Esophagus squamous epithelium (tissue), 5 donors: ENCODE measurements at places on chromosomes 11 and 22. TPM values are rescaled to one million over a fixed set of nuclear protein-coding genes. Genes with fewer than 3 reads are reported as not detected.

- H3K27ac ChIP-seq: no peak overlapping the region
- peak overlapping the region; percentile 43 for H3K4me3 ChIP-seq
- H3K4me1 ChIP-seq: peaks cover 33% of the 10 kb centered on the region
- no peaks in the 10 kb centered on the region for H3K36me3 ChIP-seq
Measured at GRCh38 chr11:119854521-119854920, 125.5 kb upstream of the NECTIN1 start.

The CALCA gene
- not detected for total RNA-seq

DNA sequence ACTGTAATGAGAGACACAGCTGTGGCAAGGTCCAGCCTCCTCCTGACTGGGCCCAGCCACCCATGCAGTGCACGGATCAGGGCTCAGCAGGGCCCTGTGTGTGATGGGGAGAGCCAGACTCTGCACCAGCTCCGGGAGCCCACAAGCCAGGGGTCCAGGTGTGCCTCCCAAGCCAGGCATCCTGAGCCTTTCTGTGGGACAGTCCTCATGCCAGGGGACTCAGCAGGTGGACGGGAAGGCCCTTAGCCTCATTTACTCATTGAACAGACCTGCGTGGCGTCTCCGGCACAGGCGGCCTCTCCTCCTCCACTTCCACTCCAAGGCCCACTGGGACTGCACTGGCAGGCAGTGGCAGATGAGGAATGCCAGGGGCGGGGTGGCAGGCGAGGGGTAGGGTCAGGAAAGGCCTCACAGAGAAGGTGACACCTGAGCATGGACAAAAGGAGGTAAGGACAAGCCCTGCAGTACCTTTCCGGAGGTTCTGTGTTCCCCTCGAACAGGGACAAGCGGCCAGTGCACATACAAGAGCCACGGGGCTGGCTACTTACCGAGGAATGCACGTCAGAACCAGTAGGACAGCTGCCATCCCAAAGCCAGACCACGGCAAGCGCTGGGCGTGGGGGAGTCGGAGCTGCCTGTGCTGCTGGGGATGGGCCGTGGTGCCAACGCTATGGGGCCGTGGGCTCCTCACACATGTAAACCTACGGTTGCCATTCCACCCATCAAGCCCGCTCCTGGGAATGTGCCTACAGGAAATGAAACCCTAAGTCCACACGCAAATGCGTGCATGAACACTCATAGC is 52.7 kb downstream of the IGF2 start:
- no peak overlapping the region for H3K4me3 ChIP-seq
- H3K27ac ChIP-seq: no peak overlapping the region
- no peak for DNase-seq
- no peaks in the 10 kb centered on the region for H3K4me1 ChIP-seq

The RAB38 gene
- total RNA-seq: 49.0 TPM

DNA sequence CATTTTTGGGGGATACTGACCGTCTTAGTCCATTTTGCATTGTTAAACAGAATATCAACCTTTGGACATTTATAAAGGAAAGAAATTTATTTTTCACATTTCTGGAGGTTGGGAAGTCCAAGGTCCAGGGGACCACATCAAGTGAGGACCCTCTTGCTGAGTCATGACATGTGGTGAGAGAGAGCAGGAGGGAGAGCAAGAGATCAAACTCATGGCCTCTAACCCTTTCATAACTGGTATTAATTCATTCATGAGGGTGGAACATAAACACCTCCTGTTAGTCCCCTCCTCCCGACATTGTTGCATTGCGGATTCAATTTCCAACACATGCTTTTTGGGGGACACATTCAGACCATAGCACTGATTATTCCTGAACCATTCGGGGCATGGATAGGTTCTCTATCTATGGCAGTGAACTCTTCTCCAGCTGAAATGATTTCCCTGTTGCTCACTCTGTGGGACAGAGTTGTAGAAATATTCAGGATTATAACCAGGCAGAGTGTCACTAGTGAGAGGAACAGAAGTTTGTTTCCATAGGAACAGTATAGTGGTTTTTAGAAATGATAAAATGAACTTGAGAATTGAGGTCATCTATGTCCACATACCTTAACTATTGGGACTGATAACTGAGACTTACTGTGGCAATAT is 88.2 kb upstream of the OR9Q1 start:
- no peak overlapping the region for H3K4me3 ChIP-seq
- no peak for DNase-seq
- H3K4me1 ChIP-seq: no peaks in the 10 kb centered on the region
- no peaks in the 10 kb centered on the region for H3K36me3 ChIP-seq

The OR8D1 gene
- not detected for total RNA-seq

DNA sequence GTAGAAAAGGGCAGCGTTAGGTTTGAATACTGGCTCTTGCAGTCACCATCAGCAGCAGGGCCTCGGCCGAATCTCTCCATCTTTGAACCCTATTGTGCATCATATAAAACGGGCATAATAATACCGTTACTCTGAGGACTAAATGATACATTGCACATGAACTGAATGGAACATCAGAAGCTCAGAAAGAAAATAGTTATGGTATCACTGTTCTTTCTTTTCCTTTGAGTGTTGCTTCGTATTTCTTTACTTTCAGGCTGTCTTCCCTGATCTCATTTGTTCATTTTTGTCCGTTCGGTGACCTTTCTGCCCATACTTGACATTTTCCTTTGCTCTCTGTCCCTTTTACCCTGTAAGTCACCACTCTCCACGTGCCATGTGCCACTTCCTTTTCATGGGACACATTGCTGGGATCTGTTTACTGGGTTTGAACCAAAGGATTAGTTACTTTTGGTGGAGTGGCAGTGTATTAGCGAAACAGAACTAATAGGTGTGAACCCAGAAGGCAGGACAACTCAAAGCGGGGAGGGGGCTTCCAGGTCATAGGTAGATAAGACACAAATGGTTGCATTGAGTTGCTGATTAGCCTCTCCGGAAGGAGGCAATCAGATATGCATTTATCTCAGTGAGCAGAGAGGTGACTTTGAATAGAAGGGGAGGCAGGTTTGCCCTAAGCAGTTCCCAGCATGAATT is 717 bp upstream of the ZNF202 start:
- no peaks in the 10 kb centered on the region for H3K27me3 ChIP-seq
- H3K27ac ChIP-seq: peak overlapping the region; percentile 89
- H3K36me3 ChIP-seq: no peaks in the 10 kb centered on the region
- H3K4me3 ChIP-seq: peak overlapping the region; percentile 93

GRCh38 chr22:38948181-38948940 is 9.0 kb upstream of the APOBEC3A start:
- H3K27me3 ChIP-seq: no peaks in the 10 kb centered on the region
- H3K4me3 ChIP-seq: no peak overlapping the region
- H3K27ac ChIP-seq: no peak overlapping the region
- no peaks in the 10 kb centered on the region for H3K36me3 ChIP-seq

- H3K27ac ChIP-seq: peak overlapping the region; percentile 90
- H3K27me3 ChIP-seq: no peaks in the 10 kb centered on the region
- peaks cover 47% of the 10 kb centered on the region for H3K4me1 ChIP-seq
- H3K4me3 ChIP-seq: peak overlapping the region; percentile 88
Measured at GRCh38 chr11:67301951-67302516, 1.3 kb upstream of the SSH3 start.

- H3K4me3 ChIP-seq: no peak overlapping the region
- H3K27me3 ChIP-seq: no peaks in the 10 kb centered on the region
- peaks cover 16% of the 10 kb centered on the region for H3K4me1 ChIP-seq
- no peaks in the 10 kb centered on the region for H3K36me3 ChIP-seq
Measured at GRCh38 chr11:62352355-62353336, 15.4 kb downstream of the ASRGL1 start.

GRCh38 chr11:117005758-117006157 is 92.5 kb downstream of the SIK3 start:
- H3K4me1 ChIP-seq: peaks cover 3% of the 10 kb centered on the region
- no peak overlapping the region for H3K4me3 ChIP-seq
- no peak for DNase-seq
- no peaks in the 10 kb centered on the region for H3K36me3 ChIP-seq
- H3K27me3 ChIP-seq: no peaks in the 10 kb centered on the region

DNA sequence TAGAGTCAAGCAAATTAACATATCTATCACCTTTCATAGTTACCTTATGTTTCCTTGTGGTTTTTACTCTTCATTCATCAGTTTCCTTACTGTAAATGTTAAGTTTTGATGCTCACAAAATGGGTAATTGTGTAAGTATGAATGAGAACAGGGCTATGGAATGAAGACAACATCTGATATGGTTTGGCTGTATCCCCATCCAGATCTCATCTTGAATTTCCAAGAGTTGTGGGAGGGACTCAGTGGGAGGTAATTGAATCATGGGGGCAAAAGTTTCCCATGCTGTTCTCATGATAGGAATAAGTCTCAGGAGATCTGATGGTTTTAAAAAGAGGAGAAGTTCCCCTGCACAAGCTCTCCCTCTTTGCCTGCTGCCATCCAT is 107.6 kb downstream of the CCDC34 start:
- DNase-seq: no peak
- no peaks in the 10 kb centered on the region for H3K36me3 ChIP-seq
- no peak overlapping the region for H3K27ac ChIP-seq
- no peaks in the 10 kb centered on the region for H3K4me1 ChIP-seq
- H3K4me3 ChIP-seq: no peak overlapping the region
- no peaks in the 10 kb centered on the region for H3K27me3 ChIP-seq

DNA sequence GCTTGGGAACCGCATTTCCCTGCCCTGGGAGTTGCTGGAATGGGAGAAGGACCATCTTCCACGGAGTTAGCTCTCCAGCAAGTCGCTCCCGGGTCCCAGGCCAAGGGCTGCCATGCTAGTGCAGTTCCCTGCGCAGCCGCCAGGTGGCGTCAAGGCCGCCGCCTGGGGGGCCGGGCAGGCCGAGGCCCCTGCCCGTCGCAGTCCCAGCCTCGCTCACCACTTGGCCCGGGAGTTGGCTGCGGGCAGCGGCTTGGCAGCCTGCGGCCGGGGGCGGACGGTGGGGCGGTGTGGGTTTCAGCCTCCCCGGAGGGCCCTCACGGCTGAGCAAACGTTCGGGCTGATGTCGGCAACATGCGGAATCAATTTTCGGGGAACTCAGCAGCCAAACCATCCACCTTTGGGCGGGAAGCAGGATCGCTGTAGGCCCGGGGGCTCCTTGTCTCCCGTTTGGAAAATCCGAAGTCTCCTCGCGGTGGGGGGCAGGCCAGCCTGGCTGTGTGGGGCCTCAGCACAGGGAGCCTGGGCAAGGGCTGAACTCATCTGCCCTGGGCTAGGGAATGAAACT is 415.1 kb downstream of the SOX6 start:
- H3K4me1 ChIP-seq: peaks cover 10% of the 10 kb centered on the region
- no peaks in the 10 kb centered on the region for H3K36me3 ChIP-seq
- no peak overlapping the region for H3K27ac ChIP-seq
- no peak for DNase-seq

DNA sequence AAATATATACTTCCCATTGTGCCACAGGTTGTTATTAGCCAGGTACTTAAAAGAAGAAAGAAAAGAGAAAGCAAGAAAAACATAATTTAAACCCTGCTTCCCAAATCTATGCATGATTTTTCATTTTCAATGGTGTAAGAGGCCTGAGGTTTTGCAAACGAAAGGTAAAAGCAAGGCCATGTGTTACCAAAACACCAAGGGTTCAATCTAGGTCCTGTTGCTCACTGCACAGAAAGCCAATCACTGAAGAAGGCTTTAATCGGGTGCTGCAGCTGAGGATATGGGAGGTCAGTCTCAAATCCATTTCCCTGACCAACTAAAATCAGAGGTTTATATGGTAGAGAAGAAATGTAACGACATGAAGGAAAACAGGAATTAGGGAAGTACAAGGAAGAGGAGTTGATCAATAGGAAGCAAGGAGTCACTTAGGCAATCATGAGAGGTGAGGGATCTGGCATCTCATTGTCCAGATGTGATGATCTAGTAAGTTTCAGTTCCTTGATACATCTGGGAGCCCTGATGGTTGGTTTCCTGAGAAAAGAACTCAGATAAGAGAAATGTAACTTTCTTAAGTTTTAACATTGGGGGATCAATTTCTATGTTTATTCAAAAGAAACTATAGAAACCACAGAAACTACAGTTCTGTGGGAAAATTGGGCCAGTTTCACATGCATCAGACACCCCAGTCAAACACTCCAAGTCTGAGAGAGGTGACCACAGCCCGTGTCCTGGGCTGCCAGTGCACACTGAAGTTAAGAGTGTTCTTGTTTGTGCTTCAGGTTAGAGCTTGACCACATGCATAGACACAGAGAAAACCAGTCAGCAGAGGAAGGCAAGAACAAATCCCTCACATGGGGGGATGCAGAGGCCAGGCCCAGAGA is 18.1 kb upstream of the DKK3 start:
- DNase-seq: no peak
- no peaks in the 10 kb centered on the region for H3K36me3 ChIP-seq
- H3K4me3 ChIP-seq: no peak overlapping the region
- H3K27ac ChIP-seq: no peak overlapping the region
